ENCODE measurements at places on chromosomes 1 and 21.

GRCh38 chr1:219518168-219518906, 94.6 kb downstream of the ZC3H11B start:
- no peaks in the 10 kb centered on the region for H3K27me3 ChIP-seq
- DNase-seq, result no peak
- H3K4me3 ChIP-seq, result no peak overlapping the region

DNA sequence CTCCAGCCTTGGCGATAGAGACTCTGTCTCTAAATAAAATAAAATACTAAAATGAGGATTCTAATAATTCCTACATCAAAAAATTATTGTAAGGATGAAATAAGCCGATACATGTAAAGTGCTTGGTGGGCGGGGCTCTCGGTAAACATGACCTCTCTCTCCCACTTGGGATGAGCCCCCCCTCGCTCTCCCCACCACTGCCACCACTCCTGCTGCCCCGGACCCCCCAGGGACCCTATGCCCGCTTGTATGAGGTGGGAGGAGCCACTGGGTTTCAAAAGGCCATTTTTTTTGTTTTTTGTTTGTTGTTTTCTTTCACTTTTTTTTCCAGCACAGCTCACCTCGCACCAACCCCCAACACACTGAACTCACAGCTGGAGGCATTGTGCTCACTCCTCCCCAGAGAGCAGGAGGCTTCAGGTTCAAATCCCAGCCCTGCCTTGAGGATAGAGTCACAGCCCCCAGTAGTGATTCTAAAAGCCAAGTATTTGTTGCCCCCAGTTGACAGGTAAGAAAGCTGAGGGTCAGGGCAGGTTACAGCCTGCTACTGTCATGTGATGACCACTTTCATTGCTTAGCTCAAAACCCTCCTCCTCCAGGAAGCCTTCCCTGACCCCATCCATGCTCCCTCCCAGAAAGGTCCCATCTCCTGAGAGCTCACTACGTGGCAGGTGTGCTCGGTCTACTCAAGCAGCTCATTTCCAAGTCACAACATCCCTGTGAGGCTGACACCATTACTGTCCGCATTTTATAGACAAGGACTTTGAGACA, 4.2 kb downstream of the SDC3 start:
- no peaks in the 10 kb centered on the region for H3K27me3 ChIP-seq
- H3K4me3 ChIP-seq, result no peak overlapping the region
- H3K4me1 ChIP-seq, result peaks cover 27% of the 10 kb centered on the region
- no peaks in the 10 kb centered on the region for H3K36me3 ChIP-seq
- H3K27ac ChIP-seq, result peak overlapping the region; percentile 81

DNA sequence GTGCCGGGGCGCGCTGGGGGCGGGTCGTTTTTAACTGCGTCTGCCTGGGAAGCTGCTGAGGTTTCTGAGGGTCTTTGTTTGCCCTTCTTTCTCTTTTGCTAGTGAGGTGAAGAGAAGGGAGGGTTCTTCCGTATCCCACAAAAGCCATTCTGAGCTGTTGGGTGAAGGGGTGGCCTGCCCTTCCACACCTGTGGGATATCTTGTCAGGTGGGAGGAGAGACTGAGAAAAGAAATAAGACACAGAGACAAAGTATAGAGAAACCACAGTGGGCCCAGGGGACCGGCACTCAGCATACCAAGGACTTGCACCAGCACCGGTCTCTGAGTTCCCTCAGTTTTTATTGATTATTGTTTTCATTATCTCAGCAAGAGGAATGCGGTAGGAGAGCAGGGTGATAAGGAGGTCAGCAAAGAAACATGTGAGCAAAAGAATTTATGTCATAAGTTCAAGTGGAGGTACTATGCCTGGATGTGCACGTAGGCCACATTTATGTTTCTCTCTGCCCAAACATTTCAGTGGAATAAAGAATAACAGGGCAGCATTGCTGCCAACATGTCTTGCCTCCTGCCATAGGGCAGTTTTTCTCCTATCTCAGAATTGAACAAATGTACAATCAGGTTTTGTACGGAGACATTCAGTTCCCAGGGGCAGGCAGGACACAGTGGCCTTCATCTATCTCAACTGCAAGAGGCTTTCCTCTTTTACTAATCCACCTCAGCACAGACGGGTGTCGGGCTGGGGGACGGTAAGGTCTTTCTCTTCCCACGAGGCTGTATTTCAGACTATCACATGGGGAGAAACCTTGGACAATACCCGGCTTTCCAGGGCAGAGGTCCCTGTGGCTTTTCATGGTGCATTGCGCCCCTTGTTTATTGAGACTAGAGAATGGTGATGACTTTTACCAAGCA, 972 bp downstream of the PGBD2 start:
- DNase-seq, result no peak
- H3K27me3 ChIP-seq, result no peaks in the 10 kb centered on the region
- H3K27ac ChIP-seq, result peak overlapping the region; percentile 96
- no peaks in the 10 kb centered on the region for H3K4me1 ChIP-seq
- peaks cover 7% of the 10 kb centered on the region for H3K36me3 ChIP-seq

GRCh38 chr1:31588751-31589515, 12.6 kb downstream of the TINAGL1 start:
- H3K4me1 ChIP-seq, result peaks cover 27% of the 10 kb centered on the region
- H3K4me3 ChIP-seq, result peak overlapping the region; percentile 49
- no peak for DNase-seq
- H3K27me3 ChIP-seq, result no peaks in the 10 kb centered on the region
- peak overlapping the region; percentile 91 for H3K27ac ChIP-seq

DNA sequence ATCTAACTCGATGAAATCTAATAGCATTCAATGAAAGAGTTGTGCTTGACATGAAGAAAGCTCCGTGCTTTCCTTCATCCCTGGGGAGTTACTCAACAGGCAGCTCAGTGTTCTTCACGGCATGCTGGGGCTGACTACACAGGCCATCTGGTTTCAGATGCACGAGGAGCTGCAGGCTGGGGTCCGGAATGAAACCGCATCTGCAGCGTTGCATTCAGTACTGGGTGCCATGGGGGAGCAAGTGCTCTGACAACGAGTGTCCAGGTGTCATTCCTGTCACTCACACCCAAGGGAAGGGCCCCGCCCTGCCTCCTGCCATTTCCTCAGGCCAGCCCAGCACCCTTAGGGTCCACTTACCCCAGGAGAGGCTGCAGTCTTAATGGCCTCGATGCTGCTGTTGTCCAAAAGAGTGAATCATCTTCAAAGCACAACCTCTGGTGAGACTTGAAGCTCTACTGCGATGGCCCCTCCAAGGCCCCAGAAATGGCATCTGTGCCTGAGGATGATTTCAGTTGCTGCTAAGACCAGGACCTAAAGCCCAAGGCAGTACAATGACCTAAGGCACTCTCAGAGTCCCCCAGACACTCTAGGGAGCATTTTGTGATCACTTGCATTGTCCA, 61.4 kb downstream of the STUM start:
- no peaks in the 10 kb centered on the region for H3K36me3 ChIP-seq

GRCh38 chr1:23118957-23119792, 49.5 kb downstream of the LUZP1 start:
- DNase-seq, result no peak
- H3K27me3 ChIP-seq, result no peaks in the 10 kb centered on the region
- no peaks in the 10 kb centered on the region for H3K36me3 ChIP-seq
- no peak overlapping the region for H3K4me3 ChIP-seq
- H3K27ac ChIP-seq, result peak overlapping the region; percentile 12

DNA sequence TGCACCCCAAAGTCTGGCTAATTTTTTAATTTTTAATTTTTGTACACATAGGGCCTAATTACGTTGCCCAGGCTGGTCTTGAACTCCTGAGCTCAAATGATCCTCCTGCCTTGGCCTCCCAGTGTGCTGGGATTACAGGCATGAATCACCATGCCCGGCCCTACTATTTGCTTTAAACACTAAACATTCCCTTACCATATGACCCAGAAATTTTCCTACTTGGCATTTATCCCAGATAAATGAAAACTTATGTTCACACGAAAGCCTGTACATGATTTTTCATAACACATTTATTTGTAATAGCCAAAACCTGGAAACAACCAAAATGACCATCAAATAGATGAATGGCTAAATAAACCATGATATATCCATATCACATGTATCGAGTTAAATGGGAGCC, 35.8 kb downstream of the NDUFS5 start:
- H3K36me3 ChIP-seq, result no peaks in the 10 kb centered on the region
- H3K4me1 ChIP-seq, result no peaks in the 10 kb centered on the region
- no peak overlapping the region for H3K27ac ChIP-seq
- DNase-seq, result no peak
- no peak overlapping the region for H3K4me3 ChIP-seq

DNA sequence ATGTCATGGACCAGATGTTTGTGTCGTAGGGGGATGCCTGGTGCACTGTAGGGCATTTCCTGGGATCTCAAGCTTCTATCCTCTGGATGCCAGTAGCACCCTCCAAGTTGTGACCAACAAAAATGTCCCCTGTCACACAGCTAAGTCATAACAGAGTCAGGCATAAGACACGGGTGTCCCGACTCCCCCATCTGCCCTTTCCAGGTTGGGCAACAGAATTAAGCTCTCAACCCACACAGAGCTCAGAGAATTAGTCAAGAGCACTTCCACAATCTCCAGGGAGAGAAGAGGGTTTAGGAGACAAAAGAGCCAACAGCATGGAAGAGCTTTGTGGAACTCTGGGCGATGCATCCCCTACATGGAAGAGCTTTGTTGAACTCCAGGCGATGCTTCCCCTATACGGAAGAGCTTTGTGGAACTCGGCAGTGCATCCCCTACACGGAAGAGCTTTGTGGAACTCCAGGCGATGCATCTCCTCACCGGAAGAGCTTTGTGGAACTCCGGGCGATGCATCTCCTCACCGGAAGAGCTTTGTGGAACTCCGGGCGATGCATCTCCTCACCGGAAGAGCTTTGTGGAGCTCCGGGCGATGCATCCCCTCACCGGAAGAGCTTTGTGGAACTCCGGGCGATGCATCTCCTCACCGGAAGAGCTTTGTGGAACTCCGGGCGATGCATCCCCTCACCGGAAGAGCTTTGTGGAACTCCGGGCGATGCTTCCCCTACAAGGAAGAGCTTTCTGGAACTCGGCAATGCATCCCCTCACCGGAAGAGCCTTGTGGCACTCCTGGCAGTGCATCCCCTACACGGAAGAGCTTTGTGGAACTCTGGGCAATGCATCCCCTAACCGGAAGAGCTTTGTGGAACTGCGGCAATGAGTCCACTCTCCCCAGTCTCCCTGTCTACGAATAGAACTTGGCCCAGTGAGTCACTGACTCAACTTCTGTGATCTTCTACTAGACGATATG, 422.7 kb downstream of the KIF26B start:
- no peak overlapping the region for H3K27ac ChIP-seq
- H3K4me1 ChIP-seq, result no peaks in the 10 kb centered on the region
- no peak overlapping the region for H3K4me3 ChIP-seq
- H3K27me3 ChIP-seq, result no peaks in the 10 kb centered on the region

DNA sequence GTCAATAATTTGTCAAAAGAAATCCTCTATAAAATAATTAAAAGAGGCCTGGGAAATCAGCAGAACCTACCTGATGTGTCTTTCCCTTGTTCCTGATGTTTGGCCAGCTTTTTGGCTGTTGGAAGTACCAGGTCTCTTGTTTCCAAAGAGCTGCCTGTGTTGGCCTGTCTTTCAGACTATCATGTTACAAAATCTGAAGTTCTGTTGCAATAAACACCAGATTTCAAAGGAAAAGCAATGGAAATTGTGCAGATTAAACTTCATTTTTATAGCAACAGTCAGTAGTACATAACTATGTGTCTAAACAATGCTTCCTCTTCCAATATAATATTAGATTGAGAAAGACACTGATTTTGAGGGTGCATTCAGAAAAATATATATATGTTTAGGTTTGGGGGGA, 647.2 kb upstream of the CXADR start:
- H3K27me3 ChIP-seq, result no peaks in the 10 kb centered on the region
- no peak for DNase-seq
- no peak overlapping the region for H3K27ac ChIP-seq
- H3K36me3 ChIP-seq, result no peaks in the 10 kb centered on the region
- H3K4me3 ChIP-seq, result no peak overlapping the region
- H3K4me1 ChIP-seq, result no peaks in the 10 kb centered on the region

- H3K36me3 ChIP-seq, result no peaks in the 10 kb centered on the region
- peaks cover 12% of the 10 kb centered on the region for H3K4me1 ChIP-seq
- H3K27me3 ChIP-seq, result peaks cover 3% of the 10 kb centered on the region
- no peak for DNase-seq
- no peak overlapping the region for H3K27ac ChIP-seq
These were observed 2.2 kb downstream of the FAM89A start for GRCh38 chr1:231037585-231038517.

GRCh38 chr1:44693900-44694299, 19.4 kb downstream of the ARMH1 start:
- DNase-seq, result no peak
- no peak overlapping the region for H3K4me3 ChIP-seq
- no peaks in the 10 kb centered on the region for H3K4me1 ChIP-seq

- no peaks in the 10 kb centered on the region for H3K27me3 ChIP-seq
- no peak overlapping the region for H3K27ac ChIP-seq
- H3K4me1 ChIP-seq, result peaks cover 4% of the 10 kb centered on the region
- no peaks in the 10 kb centered on the region for H3K36me3 ChIP-seq
- no peak for DNase-seq
- H3K4me3 ChIP-seq, result no peak overlapping the region
These were observed 43.8 kb downstream of the KIRREL1 start for GRCh38 chr1:158037008-158037865.

GRCh38 chr1:37038227-37039093, 4.1 kb upstream of the GRIK3 start:
- no peak overlapping the region for H3K4me3 ChIP-seq
- no peak overlapping the region for H3K27ac ChIP-seq
- no peaks in the 10 kb centered on the region for H3K36me3 ChIP-seq

DNA sequence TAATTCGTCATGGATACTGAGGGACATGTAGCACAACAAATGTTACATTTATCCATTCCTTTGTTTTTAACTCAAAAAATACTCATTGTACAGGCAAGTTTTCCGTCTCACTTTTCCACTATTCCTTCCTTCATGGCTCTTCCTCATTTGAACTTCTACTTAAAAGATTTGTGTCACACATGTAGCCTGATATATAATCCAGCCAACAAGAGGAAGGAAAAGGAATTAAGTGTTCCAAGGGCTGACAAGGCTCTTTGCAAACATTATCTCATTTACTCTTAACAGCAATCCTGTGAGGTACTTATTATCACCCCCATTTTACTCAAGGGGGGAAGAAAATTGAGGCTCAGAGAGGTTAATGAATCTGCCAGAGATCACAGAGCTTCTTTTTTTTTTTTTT, 22.9 kb downstream of the CD244 start:
- H3K36me3 ChIP-seq, result no peaks in the 10 kb centered on the region
- DNase-seq, result no peak
- no peaks in the 10 kb centered on the region for H3K27me3 ChIP-seq
- H3K27ac ChIP-seq, result no peak overlapping the region
- H3K4me3 ChIP-seq, result no peak overlapping the region

DNA sequence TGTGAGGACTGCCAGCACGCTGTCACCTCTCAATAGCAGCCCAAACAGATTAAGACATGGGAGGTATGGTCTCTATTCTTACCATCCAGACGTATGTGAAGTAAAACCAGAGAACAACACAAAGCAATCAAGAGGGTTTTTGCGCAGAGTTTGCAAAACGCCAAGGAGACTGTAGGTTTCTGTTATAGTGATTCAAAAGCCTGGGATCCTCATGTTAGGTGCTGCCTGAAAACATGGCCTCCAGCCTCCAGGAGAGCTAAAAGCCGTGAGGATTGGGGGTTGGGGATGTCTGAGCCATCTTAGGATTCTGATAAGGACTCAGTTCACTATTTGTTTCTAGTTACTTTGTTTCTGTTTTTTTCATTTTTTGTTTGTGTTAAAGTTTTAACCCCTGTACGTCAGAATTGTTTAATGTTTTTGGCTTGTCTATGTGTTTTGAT, 4.2 kb upstream of the CCT8 start:
- no peaks in the 10 kb centered on the region for H3K27me3 ChIP-seq
- peak overlapping the region; percentile 88 for H3K27ac ChIP-seq
- no peaks in the 10 kb centered on the region for H3K4me1 ChIP-seq
- H3K36me3 ChIP-seq, result no peaks in the 10 kb centered on the region

All from esophagus squamous epithelium (tissue), 5 donors.